Left ventricle myocardium superior (tissue), 1 donor: ENCODE measurements at places on chromosomes 13 and 19. TPM values are rescaled to one million over a fixed set of nuclear protein-coding genes. Genes with fewer than 3 reads are reported as not detected.

DNA sequence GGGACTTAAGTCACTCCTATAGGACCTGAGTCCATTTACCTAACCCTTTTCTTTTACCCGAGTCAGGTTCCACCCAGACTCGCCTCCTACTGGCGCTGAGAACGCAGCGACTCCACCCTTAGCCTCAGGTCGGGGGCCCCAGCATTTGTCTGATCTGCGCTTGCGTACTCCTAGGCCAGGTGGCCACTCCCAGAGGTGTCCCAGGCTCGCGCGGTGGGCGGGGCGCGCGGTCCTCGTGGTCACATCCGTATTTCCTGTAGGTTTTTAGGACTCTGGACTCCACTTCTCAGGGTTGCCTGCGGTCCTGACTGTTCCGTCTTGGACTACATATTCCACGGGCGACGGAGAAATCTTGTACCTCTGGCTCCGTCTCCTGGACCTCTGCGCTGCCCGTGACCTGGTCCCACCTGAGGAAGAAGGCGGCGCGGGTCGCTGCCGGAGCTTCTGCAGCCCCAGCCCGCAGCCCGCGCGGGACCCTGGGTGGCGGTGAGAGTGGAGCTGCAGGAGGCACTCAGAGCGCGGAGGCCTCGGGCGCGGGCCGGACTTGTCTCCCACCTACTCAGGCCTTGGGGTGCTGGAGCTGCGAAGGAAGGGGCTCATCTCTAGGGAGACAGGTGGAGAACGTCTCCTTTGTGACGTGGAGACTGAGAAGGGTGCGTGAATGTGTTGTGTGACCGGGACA is 11.0 kb upstream of the ZNF573 start:
- DNase-seq, result no peak

The EDNRB gene
- 15.6 TPM for total RNA-seq

DNA sequence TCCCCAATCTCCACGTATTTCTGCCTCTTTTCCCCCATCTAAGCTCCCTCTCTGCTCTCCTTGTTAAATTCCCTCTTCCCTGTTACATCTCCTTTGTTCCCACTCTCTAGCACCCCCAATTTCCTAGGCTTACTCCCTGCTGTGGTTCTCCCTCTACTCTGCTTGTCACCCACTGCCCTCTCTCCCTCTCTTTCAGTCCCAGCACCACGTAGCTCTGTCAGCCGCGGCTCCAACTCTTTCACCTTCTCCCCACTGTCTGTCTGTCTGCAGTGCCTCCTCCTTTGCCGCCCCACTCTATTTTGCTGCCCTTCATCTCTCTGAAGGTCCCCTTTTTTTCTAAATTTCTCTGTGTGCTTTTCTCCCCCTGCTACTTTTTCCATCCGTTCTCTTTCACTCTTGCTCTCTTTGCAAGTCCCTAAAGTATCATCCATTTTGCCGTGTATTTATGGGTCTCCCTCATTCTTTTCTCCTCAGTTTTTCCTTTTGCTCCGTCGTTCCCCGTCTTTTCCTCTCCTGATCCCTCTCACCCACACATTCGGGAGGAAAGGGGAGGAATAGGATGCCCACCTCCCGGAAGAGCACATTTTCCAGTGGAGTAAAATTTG is 937 bp downstream of the ZNF841 start:
- no peak for DNase-seq

The ARL11 gene
- 0.22 TPM for total RNA-seq

DNA sequence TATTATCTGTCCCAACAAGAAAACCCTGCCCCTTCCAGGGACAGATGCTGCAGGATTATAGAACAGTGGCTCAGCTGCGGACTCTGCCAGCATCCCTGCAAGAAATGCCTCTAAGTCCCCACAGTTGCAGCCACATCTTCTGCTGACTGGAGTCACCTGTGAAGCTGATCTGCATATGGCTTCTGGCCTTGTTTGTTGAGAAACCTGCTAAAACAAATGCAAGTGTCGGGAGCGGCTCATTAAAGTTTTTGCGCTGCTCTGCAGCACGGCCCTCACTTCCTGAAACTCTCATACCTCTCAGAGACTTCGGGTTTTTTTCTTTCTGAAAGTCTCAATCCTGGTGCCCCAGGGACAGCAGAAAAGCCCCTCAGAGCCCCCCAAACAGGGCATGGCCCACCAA is 725.0 kb downstream of the UQCRFS1 start:
- DNase-seq, result no peak

DNA sequence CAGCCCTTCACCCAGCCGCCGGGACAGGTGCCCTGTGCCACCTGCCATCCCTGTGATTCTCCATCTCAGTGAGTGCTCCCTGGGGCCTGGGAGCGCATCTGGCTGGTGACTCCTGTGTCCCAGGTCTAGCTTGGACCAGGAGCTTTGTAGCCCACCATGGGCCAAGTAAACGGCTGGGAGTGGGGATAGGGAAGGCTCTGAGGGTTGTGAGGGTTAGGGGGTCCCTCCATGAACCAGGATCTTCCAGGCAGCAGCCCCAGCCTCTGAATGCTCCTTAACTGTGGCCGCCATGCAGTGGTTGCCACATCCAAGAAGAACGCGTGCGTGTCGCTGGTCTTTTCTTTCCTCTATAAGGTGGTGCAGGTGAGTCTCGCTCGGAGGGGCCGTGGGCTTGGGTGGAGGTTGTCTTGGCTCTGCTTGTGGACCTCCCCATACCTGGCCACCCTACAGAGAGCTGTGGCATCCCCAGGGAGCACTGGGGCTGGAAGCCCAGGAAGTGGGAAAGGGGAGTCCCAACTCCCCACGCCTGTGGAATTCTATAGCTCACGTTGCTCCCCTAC is 8.4 kb downstream of the AP1M1 start:
- DNase-seq, result no peak

The ZNF569 gene
- 6.8 TPM for total RNA-seq

GRCh38 chr13:41352935-41353840 is 42.1 kb downstream of the NAA16 start:
- DNase-seq, result no peak

The NFKBIB gene
- 14.5 TPM for total RNA-seq

DNA sequence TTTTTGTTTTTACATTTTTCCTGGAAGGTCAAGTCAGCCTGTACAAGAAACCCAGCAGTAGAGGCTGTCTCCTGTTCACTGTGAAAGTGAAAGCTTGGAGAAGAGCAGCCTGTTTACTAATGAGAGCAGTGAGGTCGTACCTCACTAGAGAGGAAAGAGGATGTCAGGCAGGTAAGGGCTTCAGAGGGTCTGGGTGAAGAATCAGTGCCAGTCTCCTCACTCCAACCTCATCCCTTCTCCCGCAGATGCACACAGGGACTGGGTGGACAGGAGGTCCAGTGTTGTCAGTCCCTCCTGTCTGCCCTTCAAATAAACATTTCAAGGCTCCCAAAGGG is 462.5 kb downstream of the KLF5 start:
- no peak for DNase-seq

DNA sequence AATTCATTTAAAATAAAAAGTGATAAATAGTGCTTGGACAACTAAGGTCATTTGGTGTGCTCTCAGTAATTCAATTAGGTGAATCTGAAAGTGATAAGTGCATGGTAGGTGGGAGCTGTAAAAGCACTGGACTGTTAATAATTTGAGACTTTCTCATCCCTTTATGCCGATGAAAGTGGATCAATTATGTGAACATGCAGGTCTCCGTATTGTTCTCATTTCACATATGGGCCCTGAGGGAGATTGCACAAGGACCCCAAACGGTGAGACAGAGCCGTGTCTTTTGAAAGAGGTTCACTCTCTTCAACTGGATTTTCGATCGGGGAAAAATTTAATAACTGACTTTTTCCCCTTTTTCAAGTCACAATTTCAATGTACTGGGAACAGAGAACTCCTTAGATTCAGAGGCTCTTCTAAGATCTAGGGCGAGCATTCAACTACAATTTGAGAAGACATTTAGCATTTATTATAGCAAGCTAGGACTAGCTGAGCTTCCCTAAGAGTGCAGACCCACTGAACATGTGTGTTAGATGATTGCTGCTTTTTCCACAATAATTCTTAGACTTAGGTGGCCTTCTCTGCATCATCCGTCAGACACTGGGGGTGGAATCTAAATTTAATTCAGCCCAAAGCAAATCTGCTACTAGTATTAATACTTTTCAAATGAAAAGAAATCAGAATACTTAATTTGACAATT is 347.6 kb downstream of the OXGR1 start:
- DNase-seq, result no peak

DNA sequence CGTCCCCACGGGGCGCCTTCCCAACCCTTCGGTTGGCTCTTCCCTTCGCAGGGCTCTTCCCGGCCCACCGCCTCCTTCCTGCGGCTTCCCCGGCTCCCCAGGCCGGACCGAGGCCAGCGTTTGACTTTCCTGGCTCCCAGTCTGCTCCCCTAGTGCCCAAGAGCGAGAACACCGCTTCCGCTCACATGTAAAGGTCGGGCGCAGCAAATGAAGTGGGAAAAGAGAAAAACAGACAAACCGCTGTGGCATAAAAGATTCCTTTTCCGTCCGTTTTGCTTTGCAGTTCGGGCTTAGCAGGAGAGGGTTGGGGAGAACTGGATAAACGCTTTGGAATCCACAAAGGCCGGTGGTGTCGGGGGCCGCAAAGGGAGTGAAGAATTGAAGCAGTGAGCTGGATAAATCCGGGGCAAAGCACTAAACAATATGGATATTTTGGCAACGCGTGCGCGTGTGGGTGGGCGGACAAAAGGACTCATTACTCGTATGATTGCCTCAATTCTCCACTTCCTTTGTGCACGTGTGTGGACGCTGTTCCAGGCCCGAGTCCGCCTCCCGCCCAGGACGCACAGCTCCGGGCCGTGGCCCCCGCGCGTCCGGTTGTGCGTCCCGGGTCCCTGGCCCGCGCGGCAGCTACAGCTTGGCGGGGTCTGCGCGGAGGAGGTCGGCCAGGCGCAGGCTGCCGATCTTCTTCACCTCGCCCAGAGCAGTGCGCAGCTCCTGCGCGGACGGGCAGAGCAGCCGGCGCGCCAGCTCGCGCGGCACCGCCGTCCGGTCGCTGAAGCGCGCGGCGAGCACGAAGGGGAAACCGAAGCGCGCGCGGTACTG is 8.6 kb upstream of the CDX2 start:
- DNase-seq, result no peak

- DNase-seq, result no peak
Observed at GRCh38 chr13:102721800-102722231, 27.0 kb upstream of the METTL21C start.

The SRRM5 gene
- total RNA-seq, result 0.20 TPM

- no peak for DNase-seq
Observed at GRCh38 chr19:51460164-51460992, 2.1 kb upstream of the SIGLEC8 start.

DNA sequence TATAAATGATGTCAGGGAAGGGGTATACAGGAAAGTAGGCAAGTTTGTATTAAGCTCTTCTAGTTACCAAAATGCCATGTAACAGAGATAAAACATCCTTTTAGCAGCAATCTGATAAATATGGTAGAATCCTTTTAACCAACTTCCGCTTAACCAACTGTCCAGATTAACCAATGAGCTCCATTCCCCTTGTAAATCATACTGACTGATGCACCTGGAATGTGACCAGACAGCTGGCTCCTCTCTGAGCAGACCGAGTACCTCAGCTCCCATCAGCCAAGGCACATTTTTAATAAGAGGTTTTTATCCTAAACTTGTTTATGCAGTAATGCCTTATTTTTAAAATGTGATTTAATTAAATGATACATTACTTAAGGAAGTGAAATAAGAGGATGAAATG is 66.4 kb downstream of the KLF12 start:
- DNase-seq, result no peak

GRCh38 chr13:114320065-114320464 is 5.8 kb downstream of the CHAMP1 start:
- DNase-seq, result no peak
